ENCODE measurements at places on chromosomes 7 and 10.

GRCh38 chr10:48800007-48800675, 115.5 kb downstream of the WDFY4 start:
- DNase-seq, result no peak

GRCh38 chr10:118369641-118370205, 27.6 kb upstream of the FAM204A start:
- no peak for DNase-seq

- no peak for DNase-seq
These were observed 75.9 kb downstream of the MDFIC start for GRCh38 chr7:114997487-114998404.

GRCh38 chr7:47574482-47575329, 7.2 kb downstream of the TNS3 start:
- DNase-seq, result peak; percentile 55

- DNase-seq, result no peak
These were observed 114.5 kb downstream of the GRID1 start for GRCh38 chr10:86252079-86252478.

GRCh38 chr10:23280419-23281043, 64.1 kb downstream of the C10orf67 start:
- DNase-seq, result no peak

DNA sequence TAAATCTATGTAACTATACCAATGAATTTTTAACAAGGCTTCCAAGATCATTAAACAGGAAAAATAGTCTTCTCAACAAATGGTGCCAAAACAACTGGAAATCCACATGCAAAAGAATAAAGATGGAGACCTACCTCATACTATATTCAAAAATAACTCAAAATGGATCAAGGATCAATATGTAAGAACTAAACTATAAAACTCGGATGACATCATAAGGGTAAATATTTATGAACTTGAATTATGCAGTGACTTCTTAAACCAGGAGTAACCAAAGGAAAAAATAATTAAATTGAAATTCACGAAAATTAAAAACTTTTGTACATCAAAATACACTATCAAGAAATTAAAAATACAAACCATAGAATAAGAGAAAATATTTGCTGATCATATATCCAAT, 728.7 kb upstream of the GHITM start:
- no peak for DNase-seq

Measured in fibroblast of skin of right biceps (primary cell).